ENCODE measurements at places on chromosomes 11 and 22.

GRCh38 chr11:75703695-75704237, 13.9 kb upstream of the MOGAT2 start:
- no peak for DNase-seq

- peak; percentile 4 for DNase-seq
Observed at GRCh38 chr22:50674606-50675552, 2.3 kb downstream of the SHANK3 start.

DNA sequence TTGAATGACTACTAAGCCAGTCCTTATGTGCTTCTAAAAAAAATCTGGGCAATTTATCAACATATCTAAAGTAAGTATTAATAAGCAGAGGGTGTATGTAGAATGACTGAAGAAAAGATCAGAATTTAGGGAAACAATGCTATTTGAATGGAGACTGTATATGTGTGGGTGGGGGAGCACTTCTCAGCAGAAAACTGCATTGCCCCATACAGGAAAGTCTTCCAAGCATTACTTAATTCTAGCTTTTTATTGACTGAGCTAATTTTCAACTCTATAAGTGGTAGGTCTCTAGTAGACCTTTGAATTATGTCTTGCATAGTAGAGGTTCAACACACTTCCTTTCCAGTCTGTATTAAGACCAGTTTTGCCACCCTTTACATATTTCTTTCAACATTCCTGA, 41.7 kb downstream of the CASP12 start:
- DNase-seq = no peak

- DNase-seq = no peak
Observed at GRCh38 chr11:115222863-115223530, 281.2 kb downstream of the CADM1 start.

- DNase-seq = peak; percentile 62
Observed at GRCh38 chr11:17351510-17352176, at the start of gene NCR3LG1. Gene NCR3LG1, plus strand, starts transcription at chr11:17351800. Its CDS starts 170 bp downstream, at chr11:17351970.

- no peak for DNase-seq
Observed at GRCh38 chr22:18048041-18048440, 23.7 kb upstream of the MICAL3 start.

DNA sequence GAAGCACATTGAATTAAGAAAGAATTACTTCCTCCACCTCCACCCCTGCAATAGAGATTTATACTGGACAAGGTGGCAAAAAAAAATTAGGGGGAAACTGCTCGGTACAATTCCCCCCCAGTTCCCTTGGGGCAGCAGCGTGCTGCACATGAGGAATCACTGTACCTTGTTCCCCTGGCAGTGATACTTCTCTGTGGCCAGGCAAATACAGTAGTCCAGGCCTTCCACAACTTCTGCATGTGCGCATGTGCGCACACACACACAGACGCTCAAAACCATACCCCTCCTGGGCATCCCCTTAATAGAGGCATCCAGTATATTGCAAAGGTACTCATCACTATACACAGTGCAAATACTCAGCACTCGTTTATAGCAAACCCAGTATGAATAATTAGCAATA, 68.9 kb downstream of the ARFGAP2 start:
- no peak for DNase-seq

DNA sequence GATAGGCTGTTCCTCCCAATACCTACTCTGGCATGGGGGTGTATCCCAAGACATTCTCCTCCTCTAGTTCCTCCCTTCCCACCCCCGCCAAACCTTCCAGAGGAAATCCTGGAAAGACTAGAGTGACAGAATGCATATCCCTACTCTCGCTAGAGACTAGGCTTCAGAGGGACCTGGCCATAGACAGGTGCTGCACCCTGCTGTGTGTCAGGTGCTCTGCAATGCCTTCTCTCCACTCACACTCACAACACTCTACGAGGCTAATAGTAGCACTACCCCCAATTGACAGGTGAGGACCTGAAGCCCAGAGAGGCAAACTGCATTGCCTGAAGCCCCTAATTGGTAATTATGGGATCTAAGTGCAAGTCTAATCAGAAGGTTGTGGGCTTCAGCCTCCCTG, 46.2 kb upstream of the LMO1 start:
- no peak for DNase-seq

DNA sequence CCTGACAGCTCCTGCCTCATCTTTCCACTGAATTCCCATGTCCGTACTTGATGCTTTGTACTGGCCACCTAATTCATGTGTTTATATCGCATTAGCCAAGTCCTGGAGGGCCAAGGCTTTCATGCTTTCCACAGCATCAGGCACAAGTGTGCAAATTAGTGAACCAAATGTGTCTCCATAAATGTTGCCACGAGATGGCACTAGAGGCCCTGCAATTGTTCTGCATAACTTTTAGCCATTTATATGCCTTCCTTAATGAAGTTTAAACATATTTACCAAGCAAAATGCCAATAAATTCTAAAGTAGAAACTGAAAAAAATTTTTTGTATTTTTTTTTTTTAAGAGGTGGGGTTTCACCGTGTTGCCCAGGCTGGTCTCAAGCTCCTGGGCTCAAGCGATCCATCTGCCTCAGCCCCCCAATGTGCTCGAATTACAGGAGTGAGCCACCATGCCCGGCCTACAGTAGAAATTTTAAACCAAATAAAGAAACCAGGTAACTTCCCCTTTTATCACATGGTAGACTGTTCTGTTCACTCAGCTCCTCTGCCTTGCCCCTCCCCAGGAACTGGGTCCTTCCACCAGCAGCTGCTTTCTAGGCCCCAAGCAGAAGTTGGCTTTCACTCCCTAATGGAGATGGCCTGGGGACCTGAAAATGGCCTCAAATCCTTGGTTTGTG, 20.8 kb upstream of the IL18BP start:
- peak; percentile 66 for DNase-seq

GRCh38 chr11:12066056-12066798, 44.2 kb upstream of the MICAL2 start:
- peak; percentile 87 for DNase-seq

GRCh38 chr11:131633921-131634715, 263.7 kb downstream of the NTM start:
- no peak for DNase-seq

DNA sequence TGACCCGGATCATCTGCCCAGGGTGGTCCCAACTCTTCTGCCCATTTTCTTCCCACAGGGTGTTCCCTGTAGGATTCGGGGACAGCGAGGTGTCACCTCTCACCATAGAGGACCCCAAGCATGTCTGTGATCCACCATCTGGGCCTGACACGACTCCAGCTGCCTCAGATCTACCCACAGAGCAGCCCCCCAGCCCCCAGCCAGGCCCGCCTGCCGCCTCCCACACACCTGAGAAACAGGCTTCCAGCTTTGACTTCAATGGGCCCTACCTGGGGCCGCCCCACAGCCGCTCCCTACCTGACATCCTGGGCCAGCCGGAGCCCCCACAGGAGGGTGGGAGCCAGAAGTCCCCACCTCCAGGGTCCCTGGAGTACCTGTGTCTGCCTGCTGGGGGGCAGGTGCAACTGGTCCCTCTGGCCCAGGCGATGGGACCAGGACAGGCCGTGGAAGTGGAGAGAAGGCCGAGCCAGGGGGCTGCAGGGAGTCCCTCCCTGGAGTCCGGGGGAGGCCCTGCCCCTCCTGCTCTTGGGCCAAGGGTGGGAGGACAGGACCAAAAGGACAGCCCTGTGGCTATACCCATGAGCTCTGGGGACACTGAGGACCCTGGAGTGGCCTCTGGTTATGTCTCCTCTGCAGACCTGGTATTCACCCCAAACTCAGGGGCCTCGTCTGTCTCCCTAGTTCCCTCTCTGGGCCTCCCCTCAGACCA, 24.0 kb downstream of the CSF2RB start:
- no peak for DNase-seq

- no peak for DNase-seq
Observed at GRCh38 chr22:49660794-49661781, 166.6 kb downstream of the BRD1 start.

GRCh38 chr11:128628686-128629085, 41.3 kb upstream of the ETS1 start:
- DNase-seq = no peak

DNA sequence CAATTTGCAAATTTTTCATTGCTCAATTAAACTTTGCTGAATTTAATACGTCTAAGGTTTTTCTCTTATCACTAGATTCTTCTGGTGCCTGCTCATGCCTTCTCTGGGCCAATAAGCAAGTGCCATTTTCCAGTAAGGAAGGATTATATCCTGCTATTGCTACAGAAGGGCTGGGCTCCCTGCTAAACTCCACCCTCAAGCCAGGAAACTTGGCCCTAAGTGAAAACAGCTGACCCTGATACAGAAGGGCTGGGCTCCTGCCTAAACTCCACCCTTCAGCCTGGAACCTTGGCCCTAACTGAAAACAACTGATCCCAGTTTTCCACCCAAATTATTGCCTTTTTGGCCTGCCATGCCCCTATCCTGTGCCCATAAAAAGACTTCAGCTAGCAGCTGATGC, 385.3 kb downstream of the DYNC2H1 start:
- DNase-seq = peak; percentile 34

GRCh38 chr11:94968334-94968958, 4.9 kb downstream of the CWC15 start:
- DNase-seq = peak; percentile 73

- no peak for DNase-seq
Observed at GRCh38 chr11:95081412-95081811, 8.2 kb upstream of the ENDOD1 start.

DNA sequence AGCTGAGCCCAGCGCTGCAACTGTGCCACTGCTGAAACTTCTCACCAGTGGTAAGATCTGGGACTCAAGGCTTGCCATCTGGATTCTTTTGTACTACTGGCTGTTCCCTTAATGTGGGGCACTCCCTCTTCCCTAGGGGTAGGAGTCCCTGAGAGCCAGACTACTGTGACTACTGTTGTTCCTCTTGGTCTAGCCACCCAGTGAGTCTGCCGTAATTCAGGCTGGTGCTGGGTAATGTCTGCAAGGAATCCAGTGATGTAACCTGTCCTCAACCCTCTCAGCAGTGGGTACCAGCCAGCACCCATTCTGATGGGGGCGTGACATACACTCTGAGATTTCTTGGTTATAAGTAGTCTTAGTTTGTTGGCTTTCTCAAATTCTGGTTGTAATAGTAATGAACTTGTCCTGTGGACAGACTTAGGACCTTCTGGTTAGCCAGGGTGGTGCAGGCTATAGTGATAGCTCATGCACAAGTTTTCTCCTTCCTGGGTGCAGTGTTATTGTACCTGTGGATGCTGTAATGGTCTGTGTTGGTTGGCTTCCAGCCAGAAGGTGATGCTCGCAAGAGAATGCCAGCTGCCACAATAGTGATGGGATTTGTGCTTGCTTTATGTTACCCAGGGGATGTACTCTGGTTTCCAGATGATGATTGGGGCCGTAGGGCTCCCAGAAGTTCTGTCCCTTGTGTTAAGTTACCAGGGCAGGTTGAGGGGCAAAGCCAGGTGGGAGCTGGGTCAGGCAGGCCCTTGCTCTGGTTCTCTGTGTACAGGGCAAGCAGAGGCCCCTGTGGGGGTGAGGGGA, 65.5 kb downstream of the ARHGAP42 start:
- DNase-seq = no peak

DNA sequence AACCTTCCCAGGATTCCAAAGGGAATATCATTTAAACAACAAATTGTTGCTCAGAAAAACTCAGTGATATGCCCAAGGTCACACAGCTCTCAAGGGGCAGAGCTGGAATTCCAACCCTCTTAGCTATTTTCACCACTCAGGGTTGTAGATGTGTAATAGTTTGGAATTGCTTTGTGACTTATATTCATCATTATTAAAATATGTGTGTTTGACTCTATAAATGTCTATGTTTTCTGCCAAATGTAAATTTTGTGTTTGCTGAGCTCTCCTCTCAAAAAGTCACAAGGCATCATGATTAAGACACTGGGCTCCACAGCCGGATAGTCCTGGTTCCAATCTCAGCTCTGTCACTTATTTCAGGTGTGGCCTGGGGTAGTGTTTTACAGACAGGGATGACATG, 407.3 kb downstream of the TMEM135 start:
- DNase-seq = peak; percentile 64

- no peak for DNase-seq
Observed at GRCh38 chr11:93604008-93604660, 57.3 kb upstream of the CEP295 start.

DNA sequence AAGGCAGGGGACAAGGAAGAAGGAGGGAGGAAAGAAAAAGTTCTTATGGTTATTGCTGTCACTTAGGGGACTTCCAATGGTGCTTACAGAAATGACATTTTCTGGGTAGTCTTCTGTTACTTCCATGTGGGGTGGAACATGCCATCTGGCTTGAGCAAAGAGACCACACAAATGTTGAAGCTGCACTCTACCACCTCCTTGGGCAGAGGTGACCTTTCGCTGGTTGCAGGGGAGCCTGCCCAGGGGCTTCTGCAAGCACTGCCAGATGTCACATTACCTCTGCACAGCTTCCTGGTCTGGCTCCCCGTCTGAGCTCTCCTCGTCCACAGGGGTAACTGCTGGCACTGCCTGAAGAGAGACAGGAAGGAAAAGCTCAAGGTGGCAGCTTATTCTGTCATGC, 32.6 kb upstream of the APOA1 start:
- no peak for DNase-seq

GRCh38 chr11:73894725-73895335, 18.0 kb downstream of the PAAF1 start:
- DNase-seq = peak; percentile 55

- DNase-seq = no peak
Observed at GRCh38 chr11:61962213-61963015, 5.0 kb downstream of the FTH1 start.

DNA sequence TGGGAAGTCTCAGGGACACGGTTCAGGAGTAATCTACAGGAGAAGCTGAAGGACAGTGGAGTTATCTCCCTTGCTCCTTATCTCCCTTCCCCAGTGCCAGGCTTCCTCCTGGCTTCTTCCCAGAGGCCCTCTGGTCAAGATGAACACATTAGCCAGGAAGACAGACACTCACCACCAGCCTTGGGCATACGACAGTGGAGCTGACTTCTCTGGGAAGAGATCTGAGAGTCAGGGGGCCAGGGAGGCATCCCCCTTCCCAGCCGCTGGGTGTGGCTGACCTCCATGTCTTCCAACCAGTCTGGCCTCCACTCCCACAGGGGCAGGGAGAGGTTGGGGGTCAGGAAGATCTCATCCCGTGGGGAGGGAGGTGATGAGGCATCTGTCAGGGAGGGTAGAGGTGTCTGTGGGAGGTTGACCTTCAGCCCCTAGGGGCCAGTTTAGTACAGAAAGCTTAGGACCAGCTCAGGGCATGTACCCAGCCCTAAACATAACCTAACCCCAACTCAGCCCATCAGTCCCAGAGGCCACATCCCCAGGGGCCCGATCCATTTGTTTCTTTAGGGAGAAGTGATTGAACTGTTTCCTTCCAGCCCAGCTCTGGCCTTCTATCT, 12.7 kb downstream of the ROBO4 start:
- no peak for DNase-seq

- DNase-seq = peak; percentile 59
Observed at GRCh38 chr11:13152736-13153541, 124.7 kb upstream of the BMAL1 start.

Measured in AG08395 (cell line).